ENCODE measurements at places on chromosomes 5 and 9.

DNA sequence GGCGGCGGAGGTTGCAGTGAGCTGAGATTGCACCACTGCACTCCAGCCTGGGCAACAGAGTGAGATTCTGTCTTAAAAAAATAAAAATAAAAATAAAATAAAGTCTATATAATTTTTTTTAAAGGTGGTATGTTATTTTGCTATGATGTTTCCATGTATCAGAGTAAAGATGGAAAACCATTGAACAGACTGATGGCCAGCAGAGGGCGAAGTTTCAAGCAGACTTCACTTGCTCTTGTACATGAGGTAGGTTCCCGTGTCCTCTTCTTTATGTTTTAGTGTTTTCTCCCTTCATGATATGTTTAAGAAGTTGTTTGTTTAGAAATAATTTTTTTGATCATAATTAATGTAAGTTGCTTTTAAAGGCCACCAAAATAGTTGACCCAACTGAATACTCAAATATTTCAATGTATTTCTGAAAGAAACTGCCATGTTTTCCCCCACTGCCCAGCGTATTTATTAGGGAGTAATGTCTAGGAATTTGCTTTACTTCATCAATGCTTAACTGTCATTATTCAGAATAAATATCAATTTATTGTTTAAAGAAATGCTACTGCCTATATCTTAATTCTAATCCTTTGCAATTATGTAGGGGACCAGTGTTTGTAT is 146.4 kb downstream of the HACD4 start:
- DNase-seq: peak; percentile 33

DNA sequence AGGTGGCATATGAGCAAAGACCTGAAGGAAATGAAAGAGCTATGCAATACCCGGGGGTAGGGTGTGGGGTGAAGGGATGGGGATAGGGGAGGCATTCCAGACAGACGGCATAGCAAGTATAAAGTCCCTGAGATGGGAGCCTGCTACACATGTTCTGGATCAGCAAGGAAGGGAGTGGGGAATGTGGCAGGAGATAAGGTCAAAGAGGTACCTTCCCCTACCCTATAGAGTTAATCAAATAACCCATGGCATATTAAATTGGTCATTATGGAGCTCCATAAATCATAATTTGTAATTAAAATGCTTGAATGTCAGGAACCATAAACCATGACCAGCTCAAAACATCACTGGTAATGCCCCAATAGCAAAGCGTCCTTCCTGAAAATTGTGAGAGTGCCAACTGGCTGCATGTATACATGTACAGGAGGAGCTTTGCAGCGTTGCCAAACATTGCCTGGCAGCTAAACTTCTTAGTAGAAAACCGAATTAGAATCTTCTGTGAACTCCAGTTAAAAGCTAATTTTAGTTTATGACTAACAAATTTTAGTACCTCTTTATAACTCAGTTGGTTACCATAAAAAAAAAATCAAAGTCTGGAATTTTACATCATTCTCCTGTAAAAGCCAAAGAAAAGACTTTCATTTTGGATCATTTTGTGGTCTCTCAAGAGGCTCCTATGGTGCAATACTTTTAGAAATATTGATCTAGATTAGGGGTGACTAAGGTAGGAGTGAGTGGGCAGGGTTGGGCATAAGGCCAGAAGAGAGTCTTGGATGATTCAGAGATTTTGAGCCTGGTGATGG is 4.7 kb downstream of the DNAI1 start:
- no peak for DNase-seq

DNA sequence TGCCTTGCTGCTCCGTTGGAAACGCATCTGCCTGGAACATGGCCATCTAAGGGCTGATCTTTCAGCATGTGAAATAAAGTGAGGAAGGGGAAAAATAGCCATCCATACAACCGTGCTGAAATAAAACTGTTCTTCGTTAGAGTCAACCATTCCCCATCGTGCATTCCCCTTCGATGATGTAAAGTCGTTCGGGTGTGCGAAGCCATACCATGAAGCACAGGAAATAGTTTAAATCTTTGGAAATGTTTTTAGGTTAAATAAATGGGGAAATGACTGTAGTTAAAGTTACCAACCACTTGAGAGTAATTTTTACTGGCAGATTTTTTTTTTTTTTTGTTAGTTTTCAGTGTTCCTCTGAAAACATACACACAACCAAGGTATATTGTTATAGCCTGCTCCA is 302.5 kb downstream of the SH3GL2 start:
- DNase-seq: no peak

DNA sequence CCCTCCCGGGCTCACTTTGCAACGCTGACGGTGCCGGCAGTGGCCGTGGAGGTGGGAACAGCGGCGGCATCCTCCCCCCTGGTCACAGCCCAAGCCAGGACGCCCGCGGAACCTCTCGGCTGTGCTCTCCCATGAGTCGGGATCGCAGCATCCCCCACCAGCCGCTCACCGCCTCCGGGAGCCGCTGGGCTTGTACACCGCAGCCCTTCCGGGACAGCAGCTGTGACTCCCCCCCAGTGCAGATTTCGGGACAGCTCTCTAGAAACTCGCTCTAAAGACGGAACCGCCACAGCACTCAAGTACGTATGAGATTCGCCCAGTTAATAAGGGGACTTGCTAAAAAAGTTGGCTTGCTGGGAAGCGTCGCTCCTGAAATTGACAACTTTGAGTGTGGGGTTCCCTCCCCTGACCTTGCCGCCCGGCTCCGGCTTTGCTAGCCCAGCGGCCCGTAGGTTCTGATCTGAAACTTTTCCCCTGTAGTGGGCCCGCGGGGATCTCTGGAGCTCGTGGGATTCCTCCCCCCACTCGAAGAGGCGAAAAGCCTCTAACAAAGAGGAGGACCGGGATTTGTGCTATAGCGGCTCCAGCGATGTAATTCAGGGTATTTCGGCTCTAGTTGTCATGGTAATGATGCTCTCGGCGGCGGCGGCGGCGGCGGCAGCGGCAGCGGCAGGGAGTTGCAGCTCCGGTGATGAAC is 572 bp downstream of the NR4A3 start:
- DNase-seq: no peak

DNA sequence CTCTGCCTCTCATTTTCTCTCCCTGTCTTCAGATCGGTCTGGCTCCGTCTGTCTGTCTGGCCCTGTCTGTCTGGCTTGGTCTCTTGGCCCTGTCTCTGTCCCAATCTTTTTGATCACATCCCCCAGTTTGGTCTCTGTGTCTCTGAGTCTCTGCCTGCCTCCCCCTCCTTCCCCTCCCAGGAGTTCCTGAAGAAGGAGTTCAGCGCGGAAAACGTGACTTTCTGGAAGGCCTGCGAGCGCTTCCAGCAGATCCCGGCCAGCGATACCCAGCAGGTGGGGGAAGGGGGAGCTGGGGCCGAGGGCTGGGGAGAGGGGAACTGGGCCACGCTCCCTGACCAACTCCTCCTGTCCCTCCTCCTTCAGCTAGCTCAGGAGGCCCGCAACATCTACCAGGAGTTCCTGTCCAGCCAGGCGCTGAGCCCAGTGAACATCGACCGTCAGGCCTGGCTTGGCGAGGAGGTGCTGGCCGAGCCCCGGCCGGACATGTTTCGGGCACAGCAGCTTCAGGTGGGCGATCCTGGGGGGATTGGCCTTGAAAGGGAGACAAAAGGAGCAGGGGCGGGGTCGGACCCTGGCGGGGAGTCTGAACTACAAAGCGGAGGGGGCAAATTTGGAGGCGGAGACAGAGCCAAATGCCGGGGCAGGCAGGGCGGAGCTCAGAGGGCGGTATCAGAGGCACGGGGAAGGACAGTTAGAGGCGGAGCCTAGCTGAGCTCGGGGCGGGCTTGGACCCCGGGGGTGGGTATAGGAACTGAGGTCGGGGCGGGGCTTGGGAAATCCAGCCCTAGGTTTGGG is 9.0 kb downstream of the RGS14 start:
- DNase-seq: peak; percentile 59

DNA sequence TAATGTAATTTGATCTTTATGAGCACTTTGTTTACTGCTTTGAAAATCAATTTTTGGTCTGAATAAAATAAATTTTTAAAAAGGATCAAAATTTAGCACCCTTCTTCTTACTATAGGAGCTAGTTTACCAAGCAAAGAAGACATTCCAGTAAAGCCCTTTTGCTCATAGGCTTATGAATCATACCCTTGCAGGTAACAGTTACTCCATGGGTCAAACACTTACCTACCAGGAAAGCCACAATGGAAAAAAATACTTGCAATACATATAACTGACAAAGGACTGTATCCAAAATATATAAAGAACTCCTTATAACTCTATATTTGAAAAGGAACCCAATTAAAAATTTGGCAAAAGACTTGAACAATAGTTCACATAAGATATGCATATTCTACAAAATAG is 66.6 kb downstream of the SHOC1 start:
- no peak for DNase-seq

GRCh38 chr5:143499480-143500114 is 96.1 kb upstream of the NR3C1 start:
- no peak for DNase-seq

DNA sequence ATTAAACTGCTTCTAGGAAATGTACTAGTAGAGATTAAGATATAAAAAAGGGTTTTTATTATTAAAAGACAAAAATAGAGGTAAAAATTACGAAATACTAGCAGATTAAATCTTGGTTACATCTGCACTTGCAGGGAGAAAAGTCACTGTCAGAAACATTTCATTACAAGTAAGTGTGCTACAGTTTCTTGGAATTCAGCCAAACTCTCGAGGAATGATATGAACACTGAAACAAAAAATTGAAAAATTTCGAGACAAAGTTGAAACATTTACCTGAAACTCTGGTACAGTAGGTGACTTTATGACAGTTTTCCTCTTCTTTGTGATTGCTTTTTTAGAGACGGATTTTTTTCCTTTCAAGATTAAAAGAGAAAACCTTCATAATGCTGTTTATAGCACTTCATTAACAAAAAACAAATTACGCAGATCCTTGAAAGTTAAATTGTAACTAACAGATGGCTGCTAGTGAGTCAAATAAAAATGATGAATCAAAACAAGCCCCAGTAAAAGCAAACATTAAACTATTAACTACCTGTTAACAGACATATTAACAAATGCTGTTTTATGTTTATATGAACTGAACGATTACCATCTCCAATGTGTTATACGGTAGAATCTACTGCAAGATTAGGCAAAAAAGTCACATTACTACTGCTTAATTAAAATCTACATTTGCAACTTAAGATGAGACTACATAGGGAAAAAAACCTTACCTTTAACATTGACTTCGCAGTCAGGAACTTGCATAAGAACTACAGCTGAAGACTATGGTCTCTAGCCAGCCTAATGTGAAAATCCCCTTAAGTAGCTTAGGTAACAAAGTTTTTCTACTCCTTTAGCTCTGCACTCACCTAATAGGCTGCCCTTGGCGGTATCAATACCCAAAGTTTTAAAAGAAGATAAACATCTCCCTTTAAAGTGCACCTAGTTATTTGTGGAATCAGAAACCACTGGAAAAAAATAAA is 61.4 kb downstream of the RANBP6 start:
- DNase-seq: no peak

- DNase-seq: peak; percentile 61
Measured at GRCh38 chr5:113034182-113034773, 57.7 kb downstream of the DCP2 start.

DNA sequence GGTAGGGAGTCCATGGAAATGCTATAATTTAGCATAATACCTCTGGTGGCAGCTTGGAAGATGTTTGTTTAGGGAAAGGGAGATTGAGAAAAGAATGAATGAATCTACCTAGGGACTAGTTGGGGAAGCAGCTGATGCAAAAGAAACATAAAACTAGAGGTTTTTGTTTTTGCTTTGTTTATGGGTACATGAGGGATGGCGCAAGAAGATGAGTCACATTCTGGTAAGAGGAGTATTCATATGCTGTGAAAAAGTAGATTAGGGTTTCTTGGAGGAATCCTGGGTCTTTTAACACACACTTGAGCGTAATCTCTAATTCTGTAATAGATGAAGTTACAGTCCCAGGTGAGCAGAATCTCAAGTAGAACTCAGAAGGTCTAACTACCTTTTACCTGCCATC is 17.1 kb downstream of the C9orf43 start:
- no peak for DNase-seq

DNA sequence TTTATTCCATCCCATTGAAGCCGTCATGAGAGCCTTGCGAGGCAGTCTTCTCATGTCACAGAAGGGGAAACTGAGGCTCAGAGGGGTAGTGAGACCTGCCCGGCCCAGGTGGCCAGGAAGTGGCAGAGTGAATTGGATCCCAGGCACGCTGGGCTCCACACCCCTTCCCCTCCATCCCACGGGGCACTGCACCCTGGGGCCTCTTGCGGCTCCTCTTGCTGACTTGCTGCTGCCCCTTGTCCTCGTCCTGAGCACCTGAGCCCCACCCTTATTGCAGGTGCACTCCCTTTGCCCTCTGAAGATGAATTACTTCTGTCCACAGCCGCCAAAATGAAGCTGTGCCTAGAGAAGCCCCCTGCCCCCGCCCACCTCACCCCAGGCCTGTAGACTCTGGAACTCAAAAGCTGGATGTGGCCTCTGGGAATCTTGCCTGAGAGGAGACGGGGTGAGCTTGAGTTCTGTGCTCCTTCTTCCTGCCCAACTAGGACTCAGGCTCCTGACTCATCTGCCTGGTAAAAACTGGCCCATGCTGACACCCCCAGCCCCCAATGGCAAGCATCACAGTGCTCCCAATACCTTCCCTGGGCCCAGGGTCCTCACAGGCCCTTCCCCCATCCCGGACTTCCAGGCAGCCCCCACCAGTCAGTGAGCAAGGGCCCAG is 6.4 kb downstream of the NEURL1B start:
- no peak for DNase-seq

DNA sequence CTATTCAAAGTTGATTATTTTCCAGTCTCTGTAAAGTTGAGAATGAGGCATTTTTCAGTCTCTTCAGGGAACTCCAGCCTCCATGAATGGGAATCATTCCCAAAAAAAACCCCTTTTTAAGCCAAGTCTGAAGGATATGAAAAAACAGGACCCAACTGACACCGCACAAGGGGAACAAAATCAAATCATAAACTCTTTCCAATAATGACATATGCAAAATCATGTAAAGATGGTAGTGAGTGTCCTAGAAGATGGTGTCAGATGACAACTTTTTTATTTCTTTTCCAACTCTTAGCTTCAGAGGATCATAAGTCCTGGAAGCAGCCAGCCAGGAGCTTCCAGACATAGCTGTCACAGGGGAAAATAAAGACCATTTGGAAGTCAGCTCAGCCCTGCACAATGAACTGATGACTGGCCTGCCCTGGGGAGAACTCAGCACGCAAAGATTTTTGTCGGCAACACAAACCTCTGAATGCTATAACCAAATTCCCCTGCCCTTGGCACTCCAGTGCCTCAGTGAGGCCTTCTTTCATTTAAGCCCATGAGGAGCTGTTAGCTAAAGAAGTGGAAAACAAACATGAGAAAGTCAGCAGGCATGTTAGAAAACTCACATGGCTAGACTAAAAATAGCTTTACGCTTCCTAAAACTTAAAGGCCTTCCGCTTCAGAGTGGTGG is 85.4 kb downstream of the SLC1A3 start:
- DNase-seq: no peak

GRCh38 chr5:41094871-41095270 is 23.7 kb upstream of the MROH2B start:
- no peak for DNase-seq

DNA sequence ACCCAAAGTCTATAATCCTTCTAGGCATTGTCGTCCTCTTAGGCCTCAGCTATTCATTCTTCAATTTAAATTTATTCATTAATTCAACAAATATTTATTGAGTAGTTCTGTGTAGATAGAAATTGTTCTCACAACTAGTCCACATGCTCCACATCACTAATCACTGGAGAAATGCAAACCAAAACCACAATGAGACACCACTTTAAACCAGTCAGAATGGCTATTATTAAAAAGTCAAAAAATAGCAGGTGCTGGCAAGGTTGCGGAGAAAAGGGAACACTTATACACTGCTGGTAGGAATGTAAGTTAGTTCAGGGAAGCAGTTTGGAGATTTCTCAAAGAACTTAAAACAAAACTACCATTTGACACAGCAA is 51.1 kb upstream of the TNFSF15 start:
- no peak for DNase-seq

Data from HFF-Myc (cell line).